Activated naive CD4-positive, alpha-beta T cell treated with Interleukin-2 at 50 U/mL for 16 hours (primary cell): ENCODE measurements at places on chromosomes 2 and 18.

GRCh38 chr2:12046641-12047040 is 300.2 kb downstream of the LPIN1 start:
- no peak for DNase-seq

GRCh38 chr2:156279446-156280150 is 52.9 kb downstream of the NR4A2 start:
- no peak for DNase-seq

DNA sequence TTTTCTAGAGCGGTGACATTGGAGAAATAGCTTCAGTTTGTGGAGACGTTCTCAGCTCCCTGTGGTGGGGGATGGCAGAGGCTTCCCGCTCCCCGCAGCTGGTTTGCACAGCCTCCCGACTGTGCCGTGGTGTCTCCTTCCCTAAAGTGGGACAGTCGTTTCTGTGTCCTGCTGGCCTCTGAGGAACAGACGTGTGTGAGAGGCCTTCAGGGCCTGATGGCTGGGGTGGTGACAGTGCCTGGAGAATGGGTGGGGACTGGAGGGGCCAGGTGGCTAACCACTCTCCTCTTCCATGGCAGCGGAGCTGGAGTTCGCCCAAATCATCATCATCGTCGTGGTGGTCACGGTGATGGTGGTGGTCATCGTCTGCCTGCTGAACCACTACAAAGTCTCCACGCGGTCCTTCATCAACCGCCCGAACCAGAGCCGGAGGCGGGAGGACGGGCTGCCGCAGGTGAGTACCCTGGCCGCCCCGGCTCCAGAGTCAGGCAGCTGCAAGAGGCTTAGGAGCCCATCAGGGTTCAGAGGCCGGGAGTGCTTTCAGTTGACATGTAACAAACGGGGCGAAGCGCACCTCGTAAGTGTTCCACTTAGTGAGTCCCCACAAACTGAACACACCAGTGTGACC is 105.4 kb downstream of the FAM210A start:
- no peak for DNase-seq

DNA sequence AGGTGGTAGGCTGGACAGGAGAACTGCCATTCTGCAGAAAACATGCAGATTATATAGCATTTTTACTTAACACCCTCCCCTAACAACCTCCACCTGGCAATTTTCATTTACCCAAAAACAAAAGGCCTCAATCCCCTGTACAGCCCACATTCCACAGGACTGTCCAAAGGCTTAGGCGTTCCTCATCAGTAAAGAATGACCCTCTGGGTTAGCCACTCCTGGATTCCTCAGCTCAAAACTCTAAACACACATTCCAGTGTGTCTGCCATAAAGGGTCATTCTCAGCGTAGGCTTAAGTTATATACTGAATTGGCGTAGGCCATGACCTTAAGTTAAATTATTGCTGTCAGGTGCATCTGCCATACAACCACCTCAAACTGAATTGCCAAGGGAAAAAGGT is 261.8 kb upstream of the CHAC2 start:
- DNase-seq = no peak

DNA sequence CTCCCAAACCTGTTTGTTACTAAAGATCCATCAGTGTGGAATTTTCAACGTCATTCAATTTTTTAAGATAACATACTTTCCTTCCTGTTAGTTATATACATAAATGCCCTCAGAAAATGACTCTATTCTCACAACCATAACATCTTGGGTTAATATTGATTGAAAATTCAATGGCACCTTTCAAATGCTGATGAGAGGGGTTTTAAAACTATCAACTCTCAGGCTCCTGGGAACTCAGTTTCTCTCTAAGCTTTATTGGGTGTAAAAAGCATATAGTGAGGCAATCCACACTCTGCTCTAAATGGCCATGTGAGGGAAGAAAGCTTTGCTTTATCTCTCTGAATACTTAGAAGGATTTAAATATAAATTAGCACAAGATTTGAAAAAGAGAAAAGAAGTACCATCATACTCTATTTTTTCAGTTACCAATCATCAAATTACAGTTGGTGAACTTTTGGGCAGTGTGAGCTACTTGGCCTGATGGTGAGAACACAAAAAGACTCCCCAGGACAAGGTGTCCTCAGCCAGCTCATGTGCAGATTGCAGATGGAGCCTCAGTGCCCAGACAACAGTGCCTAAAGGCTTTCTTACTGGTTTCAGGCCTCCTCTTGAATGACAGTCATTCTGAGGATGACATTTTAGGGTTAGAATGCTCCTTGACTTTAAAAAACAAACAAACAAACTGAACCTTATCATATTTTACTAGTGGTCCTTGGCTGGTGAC is 24.6 kb upstream of the CERS6 start:
- no peak for DNase-seq
